ENCODE measurements at places on chromosomes 16 and 17. TPM values are rescaled to one million over a fixed set of nuclear protein-coding genes. Genes with fewer than 3 reads are reported as not detected.

GRCh38 chr17:69962436-69962995 is 112.5 kb upstream of the KCNJ16 start:
- no peak overlapping the region for H3K4me3 ChIP-seq
- H3K27me3 ChIP-seq = no peaks in the 10 kb centered on the region
- DNase-seq = no peak
- H3K4me1 ChIP-seq = no peaks in the 10 kb centered on the region

DNA sequence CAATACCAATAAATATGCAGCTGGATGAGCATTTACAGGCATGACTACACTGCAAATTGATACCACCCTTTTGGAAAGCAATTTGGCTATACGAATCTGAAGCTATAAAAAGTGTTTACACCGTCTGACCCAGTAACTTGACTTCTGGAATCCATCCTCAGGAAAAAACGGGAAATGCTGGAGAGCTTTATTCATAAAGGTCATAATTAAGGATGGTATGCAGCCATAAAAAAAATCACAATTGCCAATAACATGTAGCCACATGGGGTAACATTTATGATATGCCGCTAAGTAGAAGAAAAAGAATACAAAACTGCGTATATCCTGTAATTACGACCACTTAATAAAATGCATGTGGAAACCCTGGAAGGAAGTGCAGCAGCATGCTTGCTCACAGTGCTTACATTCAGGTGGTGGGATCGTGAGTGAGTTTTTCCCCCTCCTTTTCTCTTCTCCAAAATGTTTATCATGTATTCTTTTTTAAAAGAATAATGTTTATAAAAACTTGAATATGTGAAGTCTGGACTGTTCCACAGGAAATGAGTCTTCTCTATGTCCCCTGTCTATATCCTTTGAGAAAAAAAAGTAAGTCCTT is 34.2 kb downstream of the COPRS start:
- H3K4me1 ChIP-seq = no peaks in the 10 kb centered on the region
- no peak overlapping the region for H3K4me3 ChIP-seq
- peaks cover 15% of the 10 kb centered on the region for H3K27me3 ChIP-seq

- H3K4me3 ChIP-seq = peak overlapping the region; percentile 93
- DNase-seq = peak; percentile 63
- peaks cover 46% of the 10 kb centered on the region for H3K4me1 ChIP-seq
- peaks cover 45% of the 10 kb centered on the region for H3K36me3 ChIP-seq
Measured at GRCh38 chr17:7307686-7308624, 527 bp downstream of the EIF5A start.

GRCh38 chr17:30389756-30390300 is 11.1 kb downstream of the CPD start:
- no peaks in the 10 kb centered on the region for H3K27me3 ChIP-seq
- H3K4me1 ChIP-seq = no peaks in the 10 kb centered on the region
- H3K36me3 ChIP-seq = peaks cover 17% of the 10 kb centered on the region
- DNase-seq = no peak
- no peak overlapping the region for H3K27ac ChIP-seq

DNA sequence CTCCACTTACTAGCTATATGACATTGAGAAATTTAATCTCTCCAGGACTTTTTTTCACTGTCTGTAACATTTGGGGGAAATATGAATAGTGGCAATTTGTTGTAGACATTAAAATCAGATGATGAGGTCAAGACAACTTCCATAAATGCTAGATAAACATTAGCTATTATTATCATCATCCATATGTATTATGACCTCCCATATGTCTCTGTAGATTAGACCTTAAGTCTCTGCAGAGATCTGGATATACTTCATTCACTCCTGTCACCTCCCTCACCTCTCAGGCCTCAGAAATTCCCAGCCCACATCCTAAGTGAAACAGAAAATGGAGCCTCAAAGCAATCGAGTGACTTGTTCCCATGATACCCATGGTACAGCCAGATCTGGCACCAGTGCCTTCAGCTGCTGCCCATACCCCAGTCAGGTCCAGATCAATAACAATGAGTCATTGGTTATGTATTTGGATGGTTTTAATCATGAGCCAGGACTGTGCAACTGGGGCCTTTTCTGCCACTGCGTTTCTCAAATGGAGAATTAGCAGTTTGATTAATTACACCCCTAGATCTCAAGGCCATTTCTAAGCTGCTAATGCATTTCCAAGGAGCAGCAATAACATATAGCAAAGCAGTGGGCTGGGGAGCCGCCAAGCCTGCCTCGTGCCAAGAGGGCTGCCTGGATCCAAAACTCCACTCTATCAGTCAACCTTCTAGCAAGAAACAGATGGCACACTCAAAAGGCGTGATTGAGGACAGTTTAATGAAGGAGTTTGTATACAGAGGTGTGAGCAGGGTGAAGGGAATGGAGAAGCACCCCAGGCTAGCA is 2.6 kb upstream of the FDXR start:
- H3K27ac ChIP-seq = no peak overlapping the region
- no peak overlapping the region for H3K4me3 ChIP-seq
- no peak for DNase-seq
- peaks cover 3% of the 10 kb centered on the region for H3K27me3 ChIP-seq
- peaks cover 4% of the 10 kb centered on the region for H3K36me3 ChIP-seq
- H3K4me1 ChIP-seq = peaks cover 31% of the 10 kb centered on the region

DNA sequence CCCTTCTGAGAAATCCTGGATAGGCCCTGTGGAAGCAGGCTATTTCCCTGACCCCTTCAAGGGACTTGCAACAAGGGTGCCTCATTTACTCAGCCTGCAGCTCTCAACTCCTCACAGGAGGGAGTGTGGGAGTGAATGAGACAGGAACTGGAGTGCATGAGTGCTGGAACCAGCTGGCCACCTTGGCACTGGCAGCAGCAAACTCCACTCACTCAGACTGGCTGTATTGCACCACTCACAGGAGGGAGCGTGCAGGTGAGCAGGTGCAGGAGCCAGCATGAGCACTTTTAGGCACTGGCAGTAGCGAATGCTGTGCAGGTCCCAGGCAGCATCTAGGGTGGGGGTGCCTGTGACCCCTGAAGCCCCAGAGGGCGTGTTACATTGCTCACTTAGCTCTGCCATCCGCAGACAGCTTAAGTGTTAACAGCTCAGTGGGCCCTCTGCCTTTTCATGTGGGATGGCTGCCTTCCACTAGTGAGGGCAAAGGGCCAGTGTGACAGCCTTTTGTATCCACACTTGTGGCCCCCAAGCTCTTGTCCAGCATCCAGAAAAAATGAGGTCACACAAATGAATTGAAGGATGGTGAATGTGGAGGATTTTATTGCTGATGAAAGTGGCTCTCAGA is 11.0 kb upstream of the ZNHIT3 start:
- H3K27me3 ChIP-seq = peaks cover 22% of the 10 kb centered on the region
- H3K36me3 ChIP-seq = no peaks in the 10 kb centered on the region
- DNase-seq = no peak
- no peak overlapping the region for H3K27ac ChIP-seq
- no peak overlapping the region for H3K4me3 ChIP-seq

DNA sequence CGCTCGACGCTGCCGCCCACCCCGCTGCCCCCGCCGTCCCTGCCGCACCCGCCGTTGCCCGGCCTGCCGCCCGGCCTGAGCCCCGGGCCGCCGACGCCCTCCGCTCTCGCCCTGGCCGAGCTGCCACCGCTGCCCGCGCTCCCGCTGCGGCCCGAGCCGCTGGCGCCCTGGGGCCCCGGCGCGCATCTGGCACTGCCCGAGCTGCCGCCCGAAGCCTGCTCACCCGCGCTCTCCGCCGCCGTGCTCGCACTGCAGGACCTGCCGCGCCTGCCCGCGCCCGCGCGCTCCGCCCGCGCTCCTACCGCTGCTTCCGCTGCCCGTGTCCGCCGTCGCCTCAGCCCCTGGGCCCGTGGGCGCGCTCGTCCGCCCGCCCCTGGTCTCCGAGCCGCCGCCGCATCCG is 8.4 kb upstream of the CLDN9 start:
- peak overlapping the region; percentile 68 for H3K4me3 ChIP-seq
- H3K27ac ChIP-seq = no peak overlapping the region
- H3K4me1 ChIP-seq = peaks cover 27% of the 10 kb centered on the region
- no peaks in the 10 kb centered on the region for H3K36me3 ChIP-seq

DNA sequence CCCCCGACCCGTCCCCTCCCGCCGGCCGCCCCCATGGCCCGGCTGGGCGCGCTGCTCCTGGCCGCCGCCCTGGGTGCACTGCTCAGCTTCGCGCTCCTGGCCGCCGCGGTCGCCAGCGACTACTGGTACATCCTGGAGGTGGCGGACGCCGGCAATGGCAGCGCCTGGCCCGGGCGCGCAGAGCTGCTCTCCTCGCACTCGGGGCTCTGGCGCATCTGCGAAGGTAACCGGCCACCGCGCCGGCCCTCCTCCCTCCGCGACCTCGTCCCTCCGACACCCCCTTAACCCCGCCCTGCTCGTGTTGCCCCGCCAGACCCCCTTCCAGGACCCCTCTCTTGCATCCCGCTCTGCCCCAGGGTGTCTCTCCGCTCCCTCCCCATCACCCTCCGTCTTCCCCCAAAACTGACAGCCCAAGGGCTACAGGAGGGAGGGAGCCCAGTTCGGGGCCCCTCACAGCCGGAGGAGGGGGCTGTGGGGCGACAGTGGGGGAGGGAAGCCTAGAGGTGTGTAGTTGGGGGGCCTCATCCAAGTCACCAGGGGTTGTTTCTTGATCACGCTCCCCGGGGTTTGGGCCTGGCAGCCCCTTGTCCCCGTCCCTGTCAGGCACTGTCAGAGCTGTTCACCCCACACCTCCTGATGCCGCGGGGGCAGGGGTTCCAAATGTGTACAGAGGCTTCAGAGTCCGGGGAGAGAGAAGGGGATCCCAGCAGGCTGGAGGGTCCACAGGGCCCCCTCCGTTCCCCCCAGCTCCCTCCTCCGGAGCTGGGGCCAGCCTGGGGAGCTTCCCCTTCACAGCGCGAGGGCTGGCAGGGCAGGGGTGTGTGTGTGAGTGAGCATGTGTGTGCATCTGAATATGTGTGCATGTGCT is 794 bp downstream of the TMEM235 start:
- peaks cover 31% of the 10 kb centered on the region for H3K27me3 ChIP-seq
- no peak overlapping the region for H3K4me3 ChIP-seq
- peak; percentile 51 for DNase-seq
- H3K36me3 ChIP-seq = no peaks in the 10 kb centered on the region
- H3K4me1 ChIP-seq = peaks cover 2% of the 10 kb centered on the region
- no peak overlapping the region for H3K27ac ChIP-seq

CTRB2 gene
- total RNA-seq = not detected

ATP1B2 gene
- total RNA-seq = not detected

ENPP7 gene
- total RNA-seq = 0.13 TPM

RND2 gene
- total RNA-seq = not detected

Data from activated CD8-positive, alpha-beta T cell treated with anti-CD3 and anti-CD28 coated beads, Interleukin-2, amount 10 ng/mL, durations not matched to agents 7 days and 5 days (primary cell).